Neural crest cell (in vitro differentiated cells): ENCODE measurements at places on chromosomes 4 and X. TPM values are rescaled to one million over a fixed set of nuclear protein-coding genes. Genes with fewer than 3 reads are reported as not detected.

- no peak overlapping the region for H3K27ac ChIP-seq
- DNase-seq: peak; percentile 59
- peak overlapping the region; percentile 15 for H3K4me3 ChIP-seq
- no peaks in the 10 kb centered on the region for H3K36me3 ChIP-seq
Observed at GRCh38 chrX:21745756-21746155, 12.2 kb downstream of the SMPX start.

- H3K36me3 ChIP-seq: peaks cover 11% of the 10 kb centered on the region
- H3K27me3 ChIP-seq: no peaks in the 10 kb centered on the region
- H3K4me3 ChIP-seq: no peak overlapping the region
- H3K27ac ChIP-seq: no peak overlapping the region
- H3K4me1 ChIP-seq: peaks cover 17% of the 10 kb centered on the region
- no peak for DNase-seq
Observed at GRCh38 chr4:108031427-108032083, 41.9 kb downstream of the HADH start.

- peaks cover 27% of the 10 kb centered on the region for H3K4me1 ChIP-seq
- H3K27me3 ChIP-seq: no peaks in the 10 kb centered on the region
- peak overlapping the region; percentile 65 for H3K4me3 ChIP-seq
- DNase-seq: no peak
Observed at GRCh38 chrX:42246814-42247213, 323.5 kb upstream of the CASK start.

DNA sequence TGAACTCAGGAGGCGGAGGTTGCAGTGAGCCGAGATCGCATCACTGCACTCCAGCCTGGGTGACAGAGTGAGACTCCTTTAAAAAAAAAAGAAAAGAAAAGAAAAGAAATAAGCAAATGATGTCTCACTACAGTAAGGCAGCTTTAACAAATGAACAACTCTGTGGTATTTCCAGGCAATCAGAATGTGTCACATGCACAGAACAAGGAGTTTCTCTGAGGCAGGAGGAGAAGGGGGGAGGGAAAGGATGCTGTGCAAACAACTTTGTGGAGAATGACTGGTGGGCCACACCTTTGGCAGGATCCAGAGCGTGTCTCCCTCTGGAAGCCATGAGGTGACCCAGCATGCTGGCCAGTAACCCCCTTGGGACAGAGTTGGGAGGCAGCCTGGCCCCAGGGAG, 57.6 kb downstream of the RAI2 start:
- H3K27me3 ChIP-seq: no peaks in the 10 kb centered on the region
- H3K4me3 ChIP-seq: no peak overlapping the region
- peaks cover 18% of the 10 kb centered on the region for H3K4me1 ChIP-seq
- no peak for DNase-seq
- H3K27ac ChIP-seq: no peak overlapping the region

DNA sequence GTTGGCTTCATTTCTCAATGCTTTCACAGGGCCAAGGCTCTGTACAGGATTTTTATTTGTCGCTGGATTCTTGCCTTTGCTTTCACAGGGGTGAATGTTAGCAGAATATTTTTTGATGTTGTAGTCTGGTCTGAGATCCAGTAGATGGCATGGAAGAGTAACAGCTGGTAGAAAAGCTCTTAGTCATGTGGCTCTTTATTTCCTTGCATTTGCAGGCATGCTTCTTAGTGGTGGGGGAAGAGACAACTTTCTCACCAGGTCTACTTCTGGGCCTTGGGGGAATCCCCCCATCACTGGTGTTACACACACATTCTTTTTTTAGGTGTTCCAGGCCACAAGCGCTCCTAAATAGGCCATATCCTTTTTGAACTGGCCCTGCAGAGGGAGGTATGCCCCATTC, 58.2 kb upstream of the DKK2 start:
- no peaks in the 10 kb centered on the region for H3K27me3 ChIP-seq
- no peak overlapping the region for H3K4me3 ChIP-seq

GRCh38 chr4:147157860-147158701, 212.4 kb upstream of the TTC29 start:
- H3K4me3 ChIP-seq: peak overlapping the region; percentile 69
- no peaks in the 10 kb centered on the region for H3K36me3 ChIP-seq
- H3K4me1 ChIP-seq: peaks cover 20% of the 10 kb centered on the region
- DNase-seq: peak; percentile 29

GRCh38 chr4:153466081-153466948, at the start of gene TMEM131L:
Gene TMEM131L, plus strand, starts transcription at chr4:153466360. Its CDS starts 38 bp downstream, at chr4:153466398.
- peak within 1 kb of the TSS; percentile 95 for H3K4me3 ChIP-seq
- no peaks in the 10 kb centered on the region for H3K36me3 ChIP-seq
- peak; percentile 59 for DNase-seq
- peak within 1 kb of the TSS; percentile 92 for H3K27ac ChIP-seq
- H3K4me1 ChIP-seq: peaks cover 47% of the 10 kb centered on the region

DNA sequence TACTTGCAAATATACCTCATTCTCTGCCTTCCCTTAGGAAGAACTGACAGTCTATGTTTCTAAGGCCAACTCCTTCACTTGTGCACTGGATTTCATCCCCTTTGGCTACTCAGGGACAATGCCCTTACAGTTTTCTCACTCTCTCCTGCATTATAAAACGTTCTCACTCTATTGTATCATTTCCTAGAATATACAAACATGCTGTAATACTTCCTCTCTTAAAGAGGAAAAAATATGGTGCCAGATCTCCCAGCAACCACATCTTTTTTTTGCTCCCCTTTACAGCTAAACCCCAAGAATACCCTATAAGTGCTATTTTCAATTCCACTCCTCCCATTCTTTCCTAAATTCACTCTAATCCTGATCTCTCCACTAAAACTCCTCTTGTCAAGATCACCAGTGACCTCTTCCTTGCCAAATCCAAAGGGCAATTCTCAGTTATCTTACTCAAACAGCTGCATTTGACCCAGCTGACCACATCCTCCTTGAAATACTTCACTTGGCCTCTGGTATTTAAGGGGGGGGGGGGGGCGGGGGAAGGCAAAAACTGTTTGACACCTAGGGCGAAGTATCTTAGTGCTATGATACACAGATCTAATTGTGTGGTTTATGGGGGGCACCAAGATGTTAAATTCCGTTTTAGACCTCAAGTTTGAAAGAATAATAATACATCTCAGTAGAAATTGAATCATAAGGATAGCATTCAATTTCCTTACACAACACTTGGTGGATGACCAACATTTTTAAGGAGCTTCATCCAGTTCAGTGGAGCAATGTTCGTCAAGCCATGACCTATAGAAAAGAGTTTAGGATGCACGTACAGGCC, 1.6 kb downstream of the RCHY1 start:
- H3K4me3 ChIP-seq: no peak overlapping the region
- peaks cover 30% of the 10 kb centered on the region for H3K4me1 ChIP-seq
- H3K36me3 ChIP-seq: peaks cover 22% of the 10 kb centered on the region
- H3K27me3 ChIP-seq: no peaks in the 10 kb centered on the region
- no peak for DNase-seq

GRCh38 chr4:2843941-2844584, 419 bp downstream of the ADD1 start:
- H3K27ac ChIP-seq: peak overlapping the region; percentile 78
- peak overlapping the region; percentile 90 for H3K4me3 ChIP-seq
- DNase-seq: peak; percentile 43
- peaks cover 28% of the 10 kb centered on the region for H3K4me1 ChIP-seq
- H3K36me3 ChIP-seq: peaks cover 6% of the 10 kb centered on the region

GRCh38 chr4:146490106-146490505, 31.6 kb downstream of the SLC10A7 start:
- H3K4me1 ChIP-seq: peaks cover 16% of the 10 kb centered on the region
- no peak overlapping the region for H3K27ac ChIP-seq
- H3K4me3 ChIP-seq: no peak overlapping the region
- DNase-seq: no peak
- no peaks in the 10 kb centered on the region for H3K27me3 ChIP-seq
- peaks cover 2% of the 10 kb centered on the region for H3K36me3 ChIP-seq

GRCh38 chr4:98620087-98620784, 38.2 kb downstream of the TSPAN5 start:
- peaks cover 42% of the 10 kb centered on the region for H3K4me1 ChIP-seq
- no peak for DNase-seq
- peak overlapping the region; percentile 10 for H3K27ac ChIP-seq
- peak overlapping the region; percentile 4 for H3K4me3 ChIP-seq

GRCh38 chr4:69849969-69850368, 10.0 kb downstream of the SULT1E1 start:
- no peak for DNase-seq
- H3K4me3 ChIP-seq: no peak overlapping the region
- H3K27ac ChIP-seq: no peak overlapping the region
- H3K4me1 ChIP-seq: no peaks in the 10 kb centered on the region

DNA sequence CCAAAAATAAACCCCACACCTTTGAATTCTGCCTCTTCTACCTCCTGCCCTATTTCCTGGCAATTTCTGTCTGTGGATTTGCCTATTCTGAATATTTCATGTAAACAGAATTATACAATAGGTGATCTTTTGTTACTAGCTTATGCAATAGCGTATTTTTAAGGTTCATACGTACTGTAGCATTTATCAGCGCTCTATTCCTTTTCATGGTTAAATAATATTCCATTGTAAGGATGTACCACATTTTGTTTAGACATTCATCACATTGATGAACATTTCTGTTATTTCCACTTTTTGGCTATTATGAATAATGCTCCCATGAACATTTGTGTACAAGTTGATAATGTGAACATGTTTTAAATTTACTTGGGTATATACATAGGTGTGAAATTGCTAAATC, 780.4 kb upstream of the MAGEB2 start:
- peaks cover 4% of the 10 kb centered on the region for H3K4me1 ChIP-seq
- no peaks in the 10 kb centered on the region for H3K27me3 ChIP-seq
- H3K27ac ChIP-seq: no peak overlapping the region

DNA sequence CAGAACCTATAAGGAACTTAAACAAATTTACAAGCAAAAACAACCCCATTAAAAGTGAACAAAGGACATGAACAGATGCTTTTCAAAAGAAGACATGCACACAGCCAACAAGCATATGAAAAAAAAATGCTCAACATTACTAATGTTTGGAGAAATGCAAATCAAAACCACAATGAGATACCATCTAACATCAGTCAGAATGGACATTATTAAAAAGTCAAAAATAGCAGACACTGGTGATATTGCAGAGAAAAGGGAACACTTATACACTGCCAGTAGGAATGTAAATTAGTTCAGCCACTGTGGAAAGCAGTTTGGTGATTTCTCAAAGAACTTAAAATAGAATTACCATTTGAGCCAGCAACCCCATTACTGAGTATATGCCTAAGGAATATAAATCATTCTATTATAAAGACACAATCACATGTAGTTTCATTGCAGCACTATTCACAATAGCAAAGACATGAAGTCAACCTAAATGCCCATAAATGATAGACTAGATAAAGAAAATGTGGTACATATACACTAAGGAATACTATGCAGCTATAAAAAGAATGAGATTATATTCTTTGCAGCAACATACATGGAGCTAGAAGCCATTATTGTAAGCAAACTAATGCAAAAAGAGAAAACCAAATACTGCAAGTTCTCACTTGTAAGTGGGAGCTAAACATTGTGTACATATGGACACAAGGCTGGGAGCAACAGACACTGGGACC, 1509.4 kb downstream of the TECRL start:
- H3K27ac ChIP-seq: no peak overlapping the region
- no peaks in the 10 kb centered on the region for H3K4me1 ChIP-seq
- no peak for DNase-seq
- H3K36me3 ChIP-seq: no peaks in the 10 kb centered on the region
- no peaks in the 10 kb centered on the region for H3K27me3 ChIP-seq

GRCh38 chr4:21949073-21949457, 493 bp upstream of the KCNIP4 start:
- H3K27me3 ChIP-seq: peaks cover 76% of the 10 kb centered on the region
- H3K4me1 ChIP-seq: peaks cover 7% of the 10 kb centered on the region
- H3K27ac ChIP-seq: no peak overlapping the region
- peak overlapping the region; percentile 61 for H3K4me3 ChIP-seq
- no peak for DNase-seq
- H3K36me3 ChIP-seq: no peaks in the 10 kb centered on the region

GRCh38 chr4:175716961-175717360, 95.1 kb downstream of the GPM6A start:
- H3K27me3 ChIP-seq: no peaks in the 10 kb centered on the region
- no peak for DNase-seq
- H3K27ac ChIP-seq: no peak overlapping the region
- H3K4me1 ChIP-seq: no peaks in the 10 kb centered on the region
- H3K4me3 ChIP-seq: no peak overlapping the region

DNA sequence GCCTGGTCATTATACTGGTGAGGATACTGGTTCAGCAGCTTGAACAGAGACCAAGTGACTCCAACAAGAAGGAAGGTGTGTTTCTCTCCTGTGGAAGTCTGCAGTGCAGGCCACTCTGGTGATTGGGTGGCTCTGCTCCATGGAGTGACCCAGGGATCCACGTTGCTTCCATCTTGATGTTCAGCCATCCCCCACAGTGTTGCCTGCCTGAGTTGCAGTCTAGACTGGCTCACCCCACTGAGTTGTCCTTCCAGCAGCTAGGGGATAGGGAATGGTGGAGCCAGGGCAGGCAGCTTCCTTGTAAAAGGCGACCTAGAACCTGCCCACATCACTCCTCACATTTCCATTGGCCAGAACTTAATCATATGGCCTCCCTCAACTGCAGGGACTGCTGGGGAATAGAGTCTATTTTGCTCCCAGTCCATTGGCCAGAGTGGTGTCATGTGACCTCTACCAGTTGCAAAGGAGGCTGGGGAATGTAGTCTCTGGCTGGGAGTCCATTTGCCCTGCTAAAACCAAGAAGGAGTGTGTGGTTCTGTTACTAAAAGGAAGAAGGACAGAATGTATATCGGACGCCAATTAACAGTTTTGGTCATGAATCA, 8.0 kb downstream of the MAN2B2 start:
- peaks cover 24% of the 10 kb centered on the region for H3K36me3 ChIP-seq
- H3K27ac ChIP-seq: no peak overlapping the region
- DNase-seq: no peak
- no peaks in the 10 kb centered on the region for H3K27me3 ChIP-seq

DNA sequence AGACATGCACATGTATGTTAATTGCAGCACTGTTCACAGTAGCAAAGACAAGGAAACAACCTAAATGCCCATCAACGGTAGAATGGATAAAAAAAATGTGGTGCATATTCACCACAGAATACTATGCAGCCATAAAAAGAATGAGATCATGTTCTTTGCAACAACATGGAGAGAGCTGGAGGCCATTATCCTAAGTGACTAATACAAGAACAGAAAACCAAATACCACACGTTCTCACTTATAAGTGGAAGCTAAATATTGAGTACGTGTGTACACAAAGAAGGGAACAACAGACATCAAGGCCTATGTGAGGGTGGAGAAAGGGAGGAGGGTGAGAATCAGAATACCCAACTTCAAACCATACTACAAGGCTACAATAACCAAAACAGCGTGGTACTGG, 17.4 kb upstream of the LNX1 start:
- no peaks in the 10 kb centered on the region for H3K36me3 ChIP-seq
- no peaks in the 10 kb centered on the region for H3K4me1 ChIP-seq
- H3K27ac ChIP-seq: no peak overlapping the region
- H3K4me3 ChIP-seq: no peak overlapping the region
- H3K27me3 ChIP-seq: no peaks in the 10 kb centered on the region

GRCh38 chr4:166735553-166735952, 498.7 kb downstream of the SPOCK3 start:
- DNase-seq: no peak
- no peaks in the 10 kb centered on the region for H3K27me3 ChIP-seq
- no peaks in the 10 kb centered on the region for H3K36me3 ChIP-seq

The ZRSR2 gene
- 14.6 and 14.9 TPM in 2 replicates for total RNA-seq

The AFF1 gene
- total RNA-seq: 34.1 and 37.8 TPM in 2 replicates

The FAM184B gene
- 0.12 and 0.16 TPM in 2 replicates for total RNA-seq

The CA5B gene
- 5.7 and 7.1 TPM in 2 replicates for total RNA-seq
